SJCRH30 (cell line): ENCODE measurements at places on chromosomes 13 and 19. TPM values are rescaled to one million over a fixed set of nuclear protein-coding genes. Genes with fewer than 3 reads are reported as not detected.
A peak's percentile ranks its signal among the peaks of the same experiment; 100 is the strongest.

- H3K27ac ChIP-seq: no peak overlapping the region
- no peaks in the 10 kb centered on the region for H3K4me1 ChIP-seq
- no peak for DNase-seq
- H3K36me3 ChIP-seq: no peaks in the 10 kb centered on the region
- H3K27me3 ChIP-seq: no peaks in the 10 kb centered on the region
Measured at GRCh38 chr19:44374789-44375188, 18.3 kb upstream of the ZNF112 start.

DNA sequence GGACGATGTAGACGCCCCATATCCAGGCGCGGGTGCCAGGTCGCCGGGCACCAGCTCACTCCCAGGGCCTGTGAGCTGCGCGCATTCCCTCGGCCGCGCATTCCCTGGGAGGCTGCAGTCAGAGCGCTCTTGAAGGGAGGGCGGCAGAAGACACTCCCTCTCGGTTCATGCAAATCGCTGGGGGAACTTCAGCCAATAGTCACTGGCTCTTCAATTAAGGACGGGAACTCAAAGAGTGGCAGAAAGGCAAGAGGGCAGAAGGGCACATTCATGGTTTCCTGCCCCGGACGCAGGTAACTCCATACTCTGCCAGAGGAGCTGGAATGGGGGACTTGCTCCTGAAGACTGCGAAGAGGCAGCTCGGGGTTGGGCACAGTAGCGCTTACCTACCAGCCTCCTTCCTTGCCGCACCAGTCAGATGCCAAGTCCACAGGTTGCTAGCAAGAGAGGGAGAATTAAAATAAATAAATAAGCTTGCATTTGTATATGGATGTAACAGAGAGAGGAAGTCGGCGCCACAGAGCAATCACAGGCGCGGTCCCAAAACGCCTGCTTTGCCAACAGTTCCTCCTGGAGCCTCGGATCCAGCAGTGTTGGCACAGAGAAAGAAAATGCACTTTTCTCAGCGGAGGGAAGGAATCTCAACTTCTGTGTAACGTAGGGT lies 459 bp downstream of the PCDH20 start:
- no peaks in the 10 kb centered on the region for H3K27me3 ChIP-seq
- no peak overlapping the region for H3K27ac ChIP-seq
- H3K36me3 ChIP-seq: no peaks in the 10 kb centered on the region

GRCh38 chr19:20038358-20039202 lies 725 bp downstream of the ZNF682 start:
- H3K4me3 ChIP-seq: peak overlapping the region; percentile 80
- H3K36me3 ChIP-seq: peaks cover 31% of the 10 kb centered on the region
- no peaks in the 10 kb centered on the region for H3K27me3 ChIP-seq
- peak overlapping the region; percentile 78 for H3K27ac ChIP-seq
- DNase-seq: no peak

GRCh38 chr13:110661256-110661655 lies 44.7 kb downstream of the CARS2 start:
- H3K4me1 ChIP-seq: no peaks in the 10 kb centered on the region
- H3K4me3 ChIP-seq: no peak overlapping the region
- no peaks in the 10 kb centered on the region for H3K27me3 ChIP-seq
- no peak for DNase-seq
- no peak overlapping the region for H3K27ac ChIP-seq

GRCh38 chr13:62908321-62908720 lies 1492.7 kb upstream of the PCDH20 start:
- H3K27me3 ChIP-seq: no peaks in the 10 kb centered on the region
- no peak overlapping the region for H3K27ac ChIP-seq
- DNase-seq: no peak
- H3K36me3 ChIP-seq: no peaks in the 10 kb centered on the region

DNA sequence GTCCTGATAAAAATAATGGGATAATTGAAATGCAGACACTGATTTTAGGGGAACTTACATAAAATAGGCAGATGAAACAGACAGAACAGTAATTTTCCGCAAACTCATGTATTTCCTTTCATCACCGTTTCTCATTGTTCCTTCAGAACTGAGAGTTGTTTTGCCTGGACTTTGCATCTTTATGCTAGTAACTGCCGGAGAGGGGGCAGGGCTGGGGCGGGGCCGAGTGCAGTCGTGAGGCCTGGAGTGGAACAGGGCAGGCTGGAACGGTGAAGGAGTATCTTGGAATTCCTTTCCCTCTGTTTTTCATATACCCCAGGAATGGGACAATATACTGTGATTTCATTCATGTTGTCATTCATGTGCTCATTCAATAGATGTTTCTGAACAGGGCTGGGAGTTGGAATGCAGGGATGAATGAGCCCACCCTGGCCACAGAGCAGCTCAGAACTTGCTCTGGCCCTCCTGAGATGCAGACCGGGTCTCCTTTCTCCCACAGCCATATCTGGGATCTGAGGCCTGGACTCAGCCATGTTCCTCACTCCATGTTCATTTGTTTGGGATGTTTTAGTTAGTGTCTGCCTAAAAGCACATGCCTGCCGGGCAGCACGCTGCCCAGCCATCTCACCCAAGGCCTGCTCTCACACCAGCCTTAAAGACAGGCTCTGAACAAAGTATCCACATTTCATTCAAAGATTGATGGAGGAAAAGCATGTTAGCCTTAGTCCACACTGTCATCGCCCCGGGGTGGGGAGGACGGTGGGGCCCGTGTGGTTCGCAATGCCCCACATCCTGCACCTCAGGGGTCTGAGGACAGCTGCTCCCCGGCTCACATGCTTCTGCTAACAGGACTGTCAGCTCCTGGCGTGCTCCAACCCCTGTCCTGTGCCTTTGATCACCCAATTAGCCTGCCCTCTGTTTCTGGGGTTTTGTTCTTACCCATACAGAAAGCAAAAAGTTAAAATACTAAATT lies 92.9 kb downstream of the SOX1 start:
- H3K4me1 ChIP-seq: no peaks in the 10 kb centered on the region
- DNase-seq: no peak
- H3K36me3 ChIP-seq: no peaks in the 10 kb centered on the region
- H3K27me3 ChIP-seq: peaks cover 3% of the 10 kb centered on the region; the same call in 1 of the 2 replicates

DNA sequence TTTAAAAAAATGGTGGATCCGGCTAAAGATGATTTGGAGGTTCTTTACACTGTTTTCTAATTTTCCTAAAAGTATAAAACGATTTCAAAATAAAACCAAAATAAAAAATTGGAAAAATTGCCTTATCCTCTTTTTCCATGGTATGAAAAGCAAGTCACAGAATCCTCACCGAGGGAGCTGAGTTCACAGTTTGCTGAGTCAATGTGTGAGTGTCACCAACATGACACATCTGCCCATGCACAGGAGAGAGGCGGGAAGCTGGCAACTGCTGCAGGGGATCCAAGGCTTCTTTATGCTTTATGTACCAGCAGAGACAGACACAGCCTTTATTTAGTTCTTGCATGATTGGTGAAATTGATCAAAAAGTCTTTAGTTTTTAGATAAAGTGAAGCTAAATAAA lies 157.8 kb downstream of the TNFSF13B start:
- H3K27ac ChIP-seq: no peak overlapping the region
- no peak for DNase-seq
- no peaks in the 10 kb centered on the region for H3K27me3 ChIP-seq
- no peak overlapping the region for H3K4me3 ChIP-seq

GRCh38 chr19:17646441-17646840 lies 41.7 kb downstream of the UNC13A start:
- DNase-seq: no peak
- H3K4me3 ChIP-seq: no peak overlapping the region
- no peaks in the 10 kb centered on the region for H3K27me3 ChIP-seq
- no peak overlapping the region for H3K27ac ChIP-seq

- H3K27ac ChIP-seq: no peak overlapping the region
- H3K36me3 ChIP-seq: no peaks in the 10 kb centered on the region
- no peak overlapping the region for H3K4me3 ChIP-seq
- H3K27me3 ChIP-seq: peaks cover 12% of the 10 kb centered on the region
- H3K4me1 ChIP-seq: peaks cover 9% of the 10 kb centered on the region; the same call in 1 of the 2 replicates
Measured at GRCh38 chr13:112891477-112892401, 77.3 kb upstream of the MCF2L start.

Gene KRTDAP
- total RNA-seq: not detected in 2 replicates

Gene FXYD1
- not detected in 2 replicates for total RNA-seq

Gene TSSK6
- 1.7 and 1.8 TPM in 2 replicates for total RNA-seq

Gene GRIK5
- 10.3 and 10.5 TPM in 2 replicates for total RNA-seq

Gene CFAP97D2
- total RNA-seq: 0.58 and 0.71 TPM in 2 replicates
